ENCODE measurements at places on chromosomes 3 and 15.

- no peak for DNase-seq
These were observed 5.1 kb downstream of the RAB43 start for GRCh38 chr3:129116482-129116946.

DNA sequence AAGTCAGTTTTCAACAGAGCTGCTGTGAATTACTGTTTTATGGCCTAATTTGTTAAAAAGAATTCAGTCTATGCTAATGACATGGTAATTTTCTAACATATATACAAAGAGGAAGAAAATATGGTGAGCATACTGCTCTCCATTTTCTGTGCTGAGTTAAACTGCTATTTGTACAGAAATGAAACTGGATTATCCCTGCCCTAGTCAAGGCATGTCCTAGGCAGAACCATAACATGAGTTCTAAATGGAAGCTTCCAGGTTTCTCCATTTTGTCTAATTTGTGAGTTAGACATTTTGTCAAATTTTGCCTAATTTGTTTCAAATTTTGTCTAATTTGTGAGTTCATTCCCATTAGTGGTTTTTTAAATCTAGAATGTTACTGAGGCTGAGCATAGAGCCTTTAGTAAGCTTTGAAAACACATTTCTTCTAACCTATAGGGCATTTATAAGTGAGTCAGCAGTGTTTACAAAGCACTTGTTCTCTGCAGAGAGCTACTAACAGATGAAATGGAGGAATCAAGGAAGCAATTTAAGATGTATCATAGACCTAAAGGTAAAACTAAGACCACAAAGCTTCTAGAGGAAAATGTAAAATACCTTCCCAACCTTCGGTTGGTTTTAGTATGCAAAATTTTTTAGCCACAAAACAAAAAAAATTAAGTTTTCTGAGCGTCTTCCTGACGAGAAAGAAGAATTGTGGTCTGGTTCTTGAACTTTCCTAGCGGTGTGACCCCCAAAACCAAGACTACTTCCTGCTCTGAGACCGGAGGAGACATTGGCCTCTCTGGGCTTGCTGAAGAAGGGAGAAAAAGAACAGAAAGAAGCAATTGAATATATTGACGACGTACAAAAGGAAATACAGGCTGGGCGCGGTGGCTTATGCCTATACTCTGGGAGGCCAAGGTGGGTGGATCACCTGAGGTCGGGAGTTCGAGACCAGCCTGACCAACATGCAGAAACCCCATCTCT lies 9.8 kb downstream of the P2RY14 start:
- no peak for DNase-seq

DNA sequence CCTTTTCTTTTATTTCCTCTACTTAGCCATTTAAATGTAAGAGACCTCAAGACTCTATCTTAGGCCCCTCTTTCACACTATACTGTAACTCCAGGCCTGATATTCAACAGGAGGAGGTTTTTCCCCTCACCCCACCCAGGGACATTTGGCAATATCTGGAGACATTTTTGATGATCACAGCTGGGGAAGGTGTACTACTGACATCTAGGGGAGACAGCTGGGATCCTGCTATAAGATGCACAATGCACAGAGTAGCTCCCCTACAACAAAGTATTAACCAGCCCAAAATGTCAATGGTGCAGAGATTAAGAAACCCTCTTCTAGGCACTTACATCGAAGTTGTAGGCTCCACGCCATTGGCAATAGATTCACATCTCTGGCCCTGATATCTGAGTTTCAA lies 517.5 kb upstream of the UBE2E2 start:
- DNase-seq: no peak

- DNase-seq: no peak
These were observed 131.8 kb downstream of the MDFIC2 start for GRCh38 chr3:70180664-70181063.

GRCh38 chr3:39917065-39917773 lies 107.8 kb downstream of the MYRIP start:
- DNase-seq: no peak

- DNase-seq: no peak
These were observed 138.5 kb upstream of the ABI3BP start for GRCh38 chr3:101131767-101132166.

DNA sequence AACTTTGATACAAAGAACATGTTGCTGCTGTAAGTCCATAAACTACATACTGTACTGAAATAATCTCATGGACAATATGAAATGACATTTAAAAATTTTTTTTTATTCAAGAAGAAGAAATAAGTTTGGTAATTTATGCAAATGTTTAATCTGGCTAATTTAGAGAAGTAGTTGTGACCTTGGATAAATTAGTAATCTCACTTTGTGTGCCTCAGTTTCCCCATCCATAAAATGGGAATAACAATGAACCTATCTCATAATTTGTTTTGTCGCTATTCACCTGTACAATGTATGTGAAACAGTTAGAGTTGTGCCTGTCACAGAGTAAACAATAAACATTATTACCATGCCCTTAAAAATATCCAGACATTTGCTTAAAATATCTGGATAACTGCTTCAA lies 15.3 kb upstream of the DPH6 start:
- DNase-seq: no peak
